Activated naive CD8-positive, alpha-beta T cell treated with anti-CD3 and anti-CD28 coated beads for 36 hours (primary cell): ENCODE measurements at places on chromosomes 6 and 20.

DNA sequence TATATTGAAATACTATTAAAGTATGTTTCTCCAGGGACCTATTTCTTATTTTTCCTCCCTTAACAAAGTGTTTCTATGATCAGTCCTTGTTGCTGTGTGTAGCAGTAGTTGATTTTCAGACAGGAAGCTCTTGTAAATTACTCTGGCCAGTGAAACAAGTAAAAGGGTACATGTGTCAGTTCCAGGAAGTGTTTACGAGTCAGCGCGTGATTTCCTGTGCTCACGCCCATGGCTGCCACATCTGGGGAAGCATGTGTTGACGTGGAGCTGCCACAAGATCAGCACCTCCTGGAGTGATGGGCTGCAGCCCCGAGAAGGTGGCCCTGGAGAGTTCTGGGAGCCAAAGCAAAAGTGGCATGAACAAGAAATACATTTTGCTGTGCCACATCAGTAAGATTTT lies 38.6 kb upstream of the GGTLC1 start:
- peak; percentile 69 for DNase-seq

DNA sequence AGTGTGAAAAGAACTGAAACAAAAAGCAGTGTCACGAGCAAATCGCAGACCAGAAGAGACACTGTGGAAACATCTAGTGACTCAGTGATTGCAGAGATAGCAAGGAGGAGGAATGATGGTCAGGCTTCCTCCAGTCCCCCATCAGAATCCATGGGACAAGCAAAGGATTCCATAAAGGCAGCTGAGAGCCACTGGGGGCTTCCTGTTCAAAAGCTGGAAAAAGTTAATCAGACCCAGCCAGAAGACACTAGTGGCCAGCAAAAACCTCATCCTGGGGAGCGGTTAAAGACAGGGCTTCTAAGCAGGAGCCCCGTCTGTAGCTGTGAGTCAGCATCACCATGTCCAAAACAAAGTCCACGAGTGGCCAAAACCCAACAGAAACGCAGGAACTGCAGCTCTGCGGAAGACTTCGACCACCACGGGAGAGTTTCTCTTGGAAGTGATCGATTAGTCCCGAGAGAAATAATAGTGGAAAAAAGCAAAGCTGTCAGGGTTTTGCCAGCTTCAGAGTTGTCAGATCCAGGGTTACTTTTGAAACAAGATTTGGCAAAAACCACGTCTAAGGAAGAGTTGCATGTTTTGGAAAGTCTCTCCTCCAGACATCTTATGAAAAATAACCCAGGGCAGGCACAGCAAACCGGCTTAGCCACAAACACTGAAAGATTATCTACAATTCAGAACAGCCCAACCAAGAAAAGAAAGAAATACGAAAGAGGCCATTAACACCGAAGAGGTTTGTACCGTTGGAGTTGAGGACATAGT lies 51.0 kb downstream of the JAG1 start:
- no peak for DNase-seq

DNA sequence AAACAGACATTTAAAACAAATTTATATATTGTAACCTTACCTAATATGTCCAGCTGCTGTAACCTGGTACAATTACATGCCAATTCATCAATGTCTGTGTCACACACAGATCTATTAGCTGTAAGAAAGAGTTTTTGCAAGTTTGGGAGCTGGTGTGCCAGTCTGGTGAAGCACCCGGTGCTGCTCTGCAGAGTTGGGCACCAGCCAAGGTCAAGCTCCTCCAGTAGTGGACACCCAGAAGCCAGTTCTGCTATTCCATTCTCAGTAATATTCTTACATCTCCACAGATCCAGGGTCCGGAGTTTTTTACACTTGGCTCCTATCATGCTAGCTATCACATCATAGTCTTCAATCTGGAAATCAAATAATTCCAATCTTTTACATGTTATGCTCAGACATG lies 41.0 kb downstream of the POU3F2 start:
- no peak for DNase-seq

GRCh38 chr6:3359973-3360726 lies 96.7 kb downstream of the SLC22A23 start:
- no peak for DNase-seq

GRCh38 chr6:103114582-103114981 lies 1721.1 kb downstream of the GRIK2 start:
- DNase-seq: no peak
